D341Med (cell line): ENCODE measurements at places on chromosomes 1 and 21.

- peak; percentile 74 for DNase-seq
Observed at GRCh38 chr1:235417086-235417697, 50.0 kb downstream of the TBCE start.

DNA sequence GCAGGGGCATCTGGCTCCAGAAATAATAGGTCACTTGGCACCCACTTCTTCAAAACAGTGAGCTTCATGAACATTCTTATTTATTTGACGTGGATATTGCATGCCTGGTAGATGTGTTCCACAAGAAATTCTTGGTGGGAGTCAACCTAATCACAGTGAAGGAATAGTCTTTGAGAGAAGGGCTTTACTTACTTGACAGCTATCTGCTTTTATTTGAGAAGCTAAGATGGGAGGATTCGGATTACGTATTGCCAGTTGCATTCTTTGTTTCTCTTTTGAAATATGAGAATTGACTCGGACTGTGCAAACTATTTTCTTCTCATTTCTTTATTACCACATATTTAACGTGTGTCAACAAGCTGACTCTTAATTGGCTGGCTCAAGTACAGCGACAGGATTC lies 117.2 kb downstream of the FASLG start:
- no peak for DNase-seq

- no peak for DNase-seq
Observed at GRCh38 chr1:101733340-101733739, 263.4 kb downstream of the OLFM3 start.

DNA sequence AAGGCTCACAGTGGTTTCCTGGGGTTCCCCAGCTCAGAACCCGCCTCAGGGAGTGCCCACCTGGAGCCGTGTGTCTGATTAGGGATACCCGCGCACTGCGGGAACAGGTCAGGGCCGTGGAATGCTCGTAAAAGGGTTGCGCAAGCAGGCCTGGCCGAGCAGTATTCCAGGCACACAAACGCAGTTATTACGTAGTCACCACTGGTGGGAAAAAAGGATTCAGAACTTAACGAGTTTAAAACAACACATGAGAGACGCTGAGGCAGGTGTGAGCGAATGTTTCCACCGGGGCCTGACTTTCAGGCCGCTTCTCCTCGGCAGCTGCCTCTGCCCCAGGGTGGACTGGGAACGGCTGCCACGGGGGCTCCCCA lies 18.2 kb downstream of the PLCH2 start:
- no peak for DNase-seq

DNA sequence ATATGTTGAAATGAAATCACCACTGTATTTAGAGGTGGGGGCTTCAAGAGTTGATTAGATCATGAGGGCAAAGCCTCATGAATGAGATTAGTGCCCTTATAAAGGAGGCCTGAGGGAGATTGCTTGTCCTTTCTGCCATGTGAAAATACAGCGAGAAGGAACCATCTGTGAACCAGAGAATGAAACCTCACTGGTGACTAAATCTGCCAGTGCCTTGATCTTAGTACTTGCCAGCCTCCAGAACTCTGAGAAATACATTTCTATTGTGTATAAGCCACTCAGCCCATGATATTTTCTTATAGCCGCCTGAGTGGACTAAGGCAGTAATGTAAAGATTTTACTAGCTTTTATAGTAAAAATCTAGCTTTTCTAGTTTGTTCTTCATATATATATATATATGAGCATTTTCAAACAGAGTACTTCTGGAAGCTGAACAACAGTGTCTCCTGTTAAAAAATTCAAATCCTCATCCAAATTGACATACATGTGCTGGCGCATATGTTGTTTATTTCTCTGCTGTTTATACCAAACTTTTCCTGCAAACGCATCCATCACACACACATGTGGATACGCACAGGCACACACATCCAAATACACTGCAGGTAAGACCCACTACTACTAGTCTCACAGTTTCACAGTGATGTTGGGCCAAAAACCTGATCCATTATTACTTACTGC lies 213.1 kb downstream of the RGS7 start:
- DNase-seq, result no peak

DNA sequence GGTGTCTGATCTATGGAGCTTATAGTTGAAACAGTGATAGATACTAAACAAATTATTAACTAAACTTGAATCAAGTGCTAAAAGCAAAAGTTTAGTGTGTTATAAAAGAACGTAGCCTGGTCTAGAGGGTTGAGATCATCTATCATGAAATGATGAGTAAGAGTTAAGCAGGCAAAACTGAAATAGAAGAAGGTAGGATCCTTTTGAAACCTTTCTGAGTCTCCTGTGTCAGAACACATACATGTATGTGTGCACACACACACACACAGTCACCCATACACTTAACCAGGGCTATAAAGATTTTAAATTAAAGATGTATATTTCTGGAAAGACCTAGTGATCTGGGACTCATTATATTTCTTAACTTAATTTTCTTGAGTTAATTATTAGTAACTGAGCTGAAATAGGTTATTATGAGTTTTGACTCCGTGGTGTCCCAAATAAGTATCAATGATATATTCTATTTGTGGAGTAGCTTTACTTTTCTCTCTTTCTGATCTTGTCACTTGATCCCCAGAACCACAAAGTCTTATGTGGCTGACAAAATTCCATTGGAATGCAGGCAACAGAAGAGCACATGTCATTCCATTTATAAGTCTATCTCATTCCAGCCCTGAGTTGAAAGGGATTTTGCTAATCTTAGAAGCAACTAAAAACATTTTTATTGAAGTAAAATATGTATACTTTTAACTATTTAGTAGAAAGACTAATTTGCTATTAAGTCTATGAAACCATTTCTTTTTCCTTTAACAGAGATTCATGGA lies 70.7 kb downstream of the PRRX1 start:
- no peak for DNase-seq

DNA sequence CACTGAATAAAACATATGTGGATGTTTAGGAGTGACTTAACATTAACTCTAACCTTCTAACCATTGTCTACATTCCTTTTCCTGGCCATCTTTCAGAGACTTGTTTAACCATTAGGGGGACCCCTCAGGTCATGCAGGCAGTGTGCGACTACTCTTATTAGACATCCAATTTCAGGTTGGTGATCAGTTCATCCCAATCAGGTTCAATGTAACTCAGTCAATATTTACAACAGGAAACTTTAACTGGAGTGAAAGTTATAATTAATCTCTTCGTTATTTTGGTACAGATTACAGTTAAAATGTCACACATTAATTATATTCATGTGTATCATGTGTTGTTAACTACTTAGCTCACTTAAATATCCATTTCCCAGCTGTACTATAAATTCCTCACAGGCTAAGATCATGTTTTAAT lies 68.8 kb upstream of the RGS1 start:
- peak; percentile 36 for DNase-seq

DNA sequence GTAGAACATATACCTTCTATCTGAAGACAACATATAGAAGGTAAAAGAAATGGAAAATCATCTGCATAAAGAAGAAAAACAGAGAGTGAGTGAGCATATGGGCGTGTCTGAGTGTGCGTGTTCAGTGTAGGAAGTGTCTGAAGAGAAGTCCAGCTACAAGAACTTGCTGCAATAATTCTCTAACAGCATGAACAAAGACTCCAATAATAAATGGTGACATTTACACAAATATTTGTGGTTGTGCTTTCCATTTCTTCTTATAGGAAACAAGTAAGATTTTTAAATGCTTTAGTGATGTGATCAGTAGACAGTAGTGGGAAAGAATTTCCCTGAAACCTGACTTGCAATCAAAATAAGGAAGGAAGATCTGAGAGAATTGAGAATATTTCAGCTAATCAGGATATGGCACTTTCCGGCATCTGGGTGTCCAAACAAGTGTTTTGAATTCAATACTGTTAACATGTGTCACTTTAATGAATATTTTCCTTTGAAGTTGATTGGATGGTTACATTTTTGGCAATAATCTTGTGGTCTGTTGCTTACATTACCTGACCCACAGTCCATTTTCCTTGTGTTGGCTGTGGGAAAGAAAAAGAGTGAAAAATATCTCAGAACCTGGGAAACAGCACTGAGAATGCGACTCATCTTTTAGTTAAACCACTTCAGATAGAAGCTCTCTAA lies 154.0 kb downstream of the TGFB2 start:
- no peak for DNase-seq

DNA sequence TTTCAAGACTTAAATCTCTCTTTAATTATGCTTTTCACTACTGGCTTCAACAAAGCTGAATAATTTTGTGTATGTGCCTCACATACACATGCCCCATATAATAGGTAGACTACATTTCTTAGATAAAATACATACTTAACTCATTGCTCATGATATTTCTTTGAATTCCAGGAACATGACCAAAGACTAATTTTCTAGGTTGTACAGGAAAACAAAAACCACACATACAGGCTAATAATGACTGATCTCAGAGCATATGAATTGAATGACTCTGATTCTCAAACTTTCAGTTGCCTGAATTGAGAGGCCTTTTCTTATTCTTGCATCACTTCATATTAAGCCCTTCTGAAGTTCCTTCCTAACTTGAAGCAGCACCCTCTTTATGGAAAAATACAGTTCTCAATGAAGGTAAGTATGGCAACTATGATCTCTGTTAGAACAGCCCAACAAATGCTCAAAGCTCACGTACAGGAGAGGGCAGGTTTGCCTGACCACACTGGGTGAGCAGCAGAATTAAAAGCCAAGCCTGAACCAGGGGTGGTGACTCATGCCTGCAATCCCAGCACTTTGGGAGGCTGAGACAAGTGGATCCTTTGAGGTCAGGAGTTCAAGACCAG lies 22.6 kb upstream of the UAP1 start:
- DNase-seq, result no peak

- DNase-seq, result no peak
Observed at GRCh38 chr21:39984286-39984991, 117.2 kb downstream of the PCP4 start.

DNA sequence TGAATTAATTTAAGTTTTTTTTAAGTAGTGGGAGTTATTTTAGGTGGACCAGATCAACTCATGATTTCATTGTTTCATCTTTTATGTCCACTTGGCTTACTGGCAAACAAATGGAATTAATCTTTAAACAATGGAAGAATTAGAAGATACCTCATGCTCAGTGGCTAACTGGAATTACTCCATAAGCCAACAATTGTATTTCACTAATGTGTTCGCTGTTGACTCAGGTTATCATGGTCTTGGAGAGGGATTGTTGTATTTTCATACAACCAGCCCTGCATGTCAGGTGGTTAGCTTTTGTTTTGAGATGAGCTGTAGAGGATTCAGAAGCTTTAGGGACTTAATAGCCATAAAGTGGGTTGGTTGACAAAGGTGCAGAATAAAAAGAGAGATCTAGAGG lies 57.2 kb upstream of the HMCN1 start:
- DNase-seq, result no peak

DNA sequence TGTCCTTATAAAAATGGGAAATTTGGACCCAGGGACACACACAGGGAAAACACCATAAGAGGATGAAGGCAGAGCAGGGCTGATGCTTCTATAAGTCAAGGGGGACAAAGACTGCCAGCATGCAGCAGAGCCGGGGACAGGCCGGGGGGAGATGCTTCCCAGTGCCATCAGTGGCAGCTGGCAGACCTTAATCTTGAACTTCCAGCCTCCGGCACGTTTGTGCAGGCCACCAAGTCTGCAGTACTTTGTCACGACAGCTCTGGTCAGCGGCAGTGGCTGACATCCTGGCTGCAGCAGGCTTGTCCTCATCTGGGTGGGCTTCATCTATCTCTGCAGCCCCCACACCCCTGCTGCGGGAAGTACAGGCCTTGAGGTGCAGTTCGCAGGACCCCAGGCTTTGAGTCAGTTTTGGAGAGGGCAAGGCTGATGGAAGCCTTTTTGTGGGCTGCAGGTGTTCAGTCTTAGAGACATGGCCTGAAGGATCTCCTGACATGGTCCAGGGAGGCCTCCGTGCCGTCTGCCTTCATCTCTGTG lies 186.0 kb downstream of the DYRK1A start:
- DNase-seq, result no peak

- DNase-seq, result no peak
Observed at GRCh38 chr1:183218971-183219615, 33.0 kb downstream of the LAMC2 start.

GRCh38 chr1:150808846-150809245 lies 786 bp upstream of the CTSK start:
- no peak for DNase-seq

DNA sequence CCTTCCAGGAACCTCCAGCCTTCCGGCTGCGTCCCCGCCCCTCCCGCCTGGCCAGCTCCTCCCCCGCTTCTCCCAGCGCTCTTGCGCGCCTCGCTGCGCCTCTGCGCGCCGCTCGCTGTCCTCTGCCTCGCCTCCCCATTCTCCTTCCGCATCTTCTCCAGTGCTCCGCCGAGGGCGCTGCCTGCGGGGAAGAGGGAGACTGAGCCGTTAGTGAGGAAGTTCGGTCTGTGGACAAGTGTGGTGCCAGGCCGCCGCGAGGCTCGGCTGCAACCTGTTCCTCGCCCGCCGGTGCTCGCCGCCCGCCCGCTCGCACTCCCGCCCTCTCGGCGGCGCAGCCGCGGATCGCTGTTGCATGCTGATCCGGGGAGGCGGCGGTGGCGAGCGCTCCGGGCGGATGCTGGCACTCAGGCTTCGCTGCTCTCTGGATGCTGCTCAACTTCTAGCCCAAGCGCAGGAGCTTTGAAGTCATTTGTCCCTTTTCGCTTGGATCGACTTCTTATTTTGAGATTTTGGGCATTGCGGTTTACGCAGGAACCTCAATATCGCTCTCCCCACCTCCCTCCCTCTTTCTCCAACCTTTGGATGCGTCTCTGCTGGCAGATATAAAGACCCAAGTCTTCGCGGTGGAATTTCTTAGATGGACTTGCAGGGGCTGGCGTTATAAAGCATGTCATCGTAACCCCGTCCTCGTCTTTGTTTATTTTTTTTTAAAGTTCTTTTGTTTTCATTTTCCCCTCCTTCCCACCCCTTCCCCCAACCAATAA lies 614 bp upstream of the CACNA1E start:
- DNase-seq, result no peak

- no peak for DNase-seq
Observed at GRCh38 chr1:43101061-43101460, 71.0 kb downstream of the EBNA1BP2 start.

DNA sequence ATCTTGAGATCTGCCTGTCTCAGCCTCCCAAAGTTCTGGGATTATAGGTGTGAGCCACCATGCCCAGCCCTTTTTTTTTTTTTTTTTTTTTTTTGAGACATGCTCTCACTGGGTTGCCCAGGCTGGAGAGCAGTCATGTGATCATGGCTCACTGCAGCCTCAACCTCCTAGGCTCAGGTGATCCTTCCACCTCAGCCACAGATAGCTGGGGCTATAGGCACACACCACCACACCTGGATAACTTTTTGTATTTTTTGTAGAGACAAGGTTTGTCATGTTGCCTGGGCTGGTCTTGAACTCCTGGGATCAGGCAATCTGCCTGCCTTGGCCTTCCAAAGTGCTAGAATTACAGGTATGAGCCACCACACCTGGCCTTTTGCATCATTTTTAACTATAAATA lies 17.7 kb upstream of the PRRC2C start:
- DNase-seq, result no peak

GRCh38 chr1:82299056-82299455 lies 498.3 kb downstream of the ADGRL2 start:
- no peak for DNase-seq
